ENCODE measurements at places on chromosomes 16 and 17.

DNA sequence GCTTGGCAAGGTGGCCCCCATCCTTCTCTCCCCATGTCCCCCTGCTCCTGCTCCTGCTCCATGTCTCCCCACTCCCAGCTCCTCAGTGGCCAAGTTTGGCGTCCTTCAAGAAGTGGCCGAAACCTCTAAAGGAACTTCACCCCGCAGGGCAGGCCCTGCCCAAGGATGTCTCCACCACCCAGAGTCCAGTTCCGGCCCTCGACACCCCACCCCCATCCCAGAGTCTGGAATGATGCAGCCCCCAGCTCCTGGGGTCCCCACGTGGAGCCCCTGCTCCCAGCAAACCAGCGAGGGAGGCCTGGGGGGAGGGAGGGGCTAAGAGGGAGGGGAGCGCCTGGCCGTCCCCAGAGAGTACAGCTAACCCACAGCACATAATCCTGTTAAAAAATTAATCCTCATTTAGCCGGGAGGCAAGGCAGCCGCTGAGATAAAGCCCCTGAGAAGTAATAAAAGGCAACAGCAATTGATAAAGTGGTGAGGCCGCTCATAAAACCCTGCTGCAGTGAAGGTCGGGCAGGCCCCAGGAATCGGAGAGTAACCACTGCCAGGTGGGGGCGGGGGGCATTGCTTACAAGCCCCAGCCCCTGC is 9.9 kb upstream of the ENPP7 start:
- no peak for DNase-seq

DNA sequence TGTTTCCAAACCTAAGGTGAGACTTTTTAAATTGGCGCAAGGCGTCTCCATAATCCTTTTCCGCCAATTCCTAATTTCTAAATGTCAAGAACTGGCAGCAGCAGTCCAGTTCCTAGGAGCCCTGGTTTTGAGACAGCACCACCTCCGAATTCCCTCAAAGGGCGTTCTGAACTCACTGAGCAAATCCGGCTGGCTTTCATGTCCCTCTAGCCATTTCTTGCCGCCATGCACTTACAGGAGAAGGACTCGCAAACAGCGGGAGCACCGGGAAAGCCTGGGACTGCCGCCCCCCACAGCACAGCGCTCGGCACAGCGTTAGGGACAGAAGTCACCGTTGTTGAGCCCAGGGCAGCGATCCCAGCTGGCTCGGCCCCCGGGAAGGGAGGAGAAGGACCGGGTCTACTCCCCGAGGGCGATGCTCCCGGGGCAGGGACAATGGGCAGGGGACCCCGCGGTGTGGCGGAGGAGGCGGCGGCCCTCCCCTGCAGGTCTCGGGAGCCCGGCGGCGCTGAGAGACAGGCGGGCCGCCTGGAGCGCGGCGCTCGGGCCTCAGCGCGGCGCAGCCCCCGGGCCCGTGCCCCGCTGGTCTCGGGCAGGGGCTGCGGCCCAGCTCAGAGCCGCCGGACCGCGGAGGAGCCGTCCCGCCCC is 545 bp downstream of the ARHGAP17 start:
- no peak for DNase-seq

GRCh38 chr16:69798466-69798865 is 36.3 kb downstream of the WWP2 start:
- DNase-seq: no peak

- DNase-seq: no peak
Measured at GRCh38 chr16:56420613-56421012, 4.7 kb downstream of the AMFR start.

- DNase-seq: peak; percentile 13
Measured at GRCh38 chr16:46972429-46973206, 856 bp downstream of the DNAJA2 start.

DNA sequence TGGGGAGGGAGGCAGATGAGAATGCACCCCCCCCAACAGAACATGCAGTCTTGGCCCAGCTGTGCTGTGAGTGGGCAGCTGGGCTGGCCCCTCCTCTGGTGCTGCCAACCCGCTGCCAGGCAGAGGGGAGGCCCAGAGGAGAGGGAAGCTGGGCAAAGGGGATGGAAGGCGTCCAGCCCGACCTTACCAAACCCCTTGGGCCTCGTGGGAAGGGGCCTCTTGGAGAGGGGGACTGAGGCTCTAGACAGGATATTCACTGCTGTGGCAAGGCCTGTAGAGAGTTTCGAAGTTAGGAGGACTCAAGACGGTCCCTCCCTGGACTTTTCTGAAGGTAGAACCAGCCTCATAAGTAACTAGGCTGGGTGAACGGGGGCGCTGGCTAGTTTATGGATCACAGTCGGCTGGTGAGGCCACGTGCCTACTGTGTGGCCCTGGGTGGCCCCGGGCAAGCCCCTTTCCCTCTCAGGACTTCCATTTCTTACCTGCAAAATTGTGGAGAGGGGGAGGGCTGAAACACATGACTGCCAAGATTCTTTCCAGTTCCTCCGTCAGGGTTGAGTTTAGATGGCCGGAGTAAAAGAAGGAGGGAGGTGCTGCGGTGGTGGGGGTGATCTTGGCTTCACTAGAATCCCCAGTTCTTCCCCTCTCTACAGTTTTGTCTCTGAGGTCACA is 857 bp upstream of the STAT5A start:
- DNase-seq: peak; percentile 30

GRCh38 chr16:17370731-17371285 is 100.0 kb downstream of the XYLT1 start:
- DNase-seq: no peak

DNA sequence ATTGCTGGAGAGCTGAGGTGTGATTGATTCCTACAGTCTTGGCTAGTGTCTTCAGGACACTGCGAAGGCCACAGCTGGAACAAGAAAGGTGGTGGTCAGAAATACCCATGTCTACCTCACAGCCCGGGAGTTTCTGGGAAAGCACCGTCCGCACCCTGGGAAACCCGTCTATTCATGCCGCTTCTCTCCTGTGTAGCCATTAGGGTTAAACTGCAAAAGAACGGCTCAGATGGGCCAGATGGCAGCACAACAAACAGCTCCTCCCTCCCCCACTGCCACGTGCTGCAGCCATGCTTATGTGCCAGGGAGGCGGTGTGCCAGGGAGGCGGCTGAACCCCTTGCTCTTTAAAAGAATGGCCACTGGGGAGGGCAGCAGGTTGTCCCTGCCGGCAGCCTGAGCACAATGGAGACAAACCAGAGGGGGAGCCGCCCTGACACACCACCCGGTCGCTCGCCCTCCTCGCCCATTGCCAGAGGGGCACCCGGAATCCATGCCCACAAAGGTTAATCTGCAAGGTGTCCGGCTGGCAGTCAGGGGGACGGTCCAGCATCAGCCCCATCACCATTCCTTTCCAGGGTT is 65.2 kb downstream of the CYTH1 start:
- peak; percentile 35 for DNase-seq

DNA sequence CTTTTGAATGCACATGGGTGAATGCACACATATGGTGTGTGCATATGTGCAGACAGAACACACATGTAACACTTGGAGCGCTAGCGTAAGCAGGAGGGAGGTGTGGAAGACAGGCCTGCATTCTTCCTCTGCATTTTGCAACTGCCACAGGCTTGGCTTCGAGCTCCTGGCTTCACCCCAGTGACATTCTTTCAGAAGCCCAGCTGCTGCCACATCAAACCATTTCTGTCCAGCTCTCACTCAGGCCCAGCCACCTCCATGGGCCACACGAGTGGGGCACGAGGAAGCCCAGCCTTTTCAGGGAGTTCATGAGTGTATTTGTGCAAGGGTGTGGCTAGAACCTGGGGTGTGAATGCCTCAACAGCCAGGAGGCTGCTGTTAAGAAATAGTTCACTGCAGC is 18.8 kb downstream of the LGALS3BP start:
- DNase-seq: no peak

DNA sequence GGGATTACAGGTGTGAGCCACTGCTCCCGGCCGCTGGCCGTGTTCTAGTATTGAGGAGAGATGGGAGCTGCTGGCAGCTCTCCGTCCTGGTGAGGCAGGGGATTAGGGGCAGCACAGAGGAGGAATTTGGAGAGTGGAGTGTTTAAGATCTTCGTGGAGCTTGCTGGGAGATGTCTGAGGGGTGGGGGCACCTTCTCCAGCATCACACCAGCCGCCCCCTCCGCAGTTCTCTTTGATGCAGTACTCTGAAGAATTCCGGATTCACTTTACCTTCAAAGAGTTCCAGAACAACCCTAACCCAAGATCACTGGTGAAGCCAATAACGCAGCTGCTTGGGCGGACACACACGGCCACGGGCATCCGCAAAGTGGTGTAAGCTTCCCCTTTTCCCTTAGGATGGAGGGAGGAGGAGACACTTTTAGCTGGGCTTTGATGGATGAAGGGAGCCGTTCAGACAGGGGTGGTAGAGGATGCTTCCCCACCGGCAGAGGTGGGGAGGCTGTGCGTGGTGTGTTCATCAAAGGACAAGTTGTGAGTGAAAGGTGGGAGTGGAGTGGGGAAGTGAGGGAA is 11.9 kb downstream of the ITGAM start:
- no peak for DNase-seq

DNA sequence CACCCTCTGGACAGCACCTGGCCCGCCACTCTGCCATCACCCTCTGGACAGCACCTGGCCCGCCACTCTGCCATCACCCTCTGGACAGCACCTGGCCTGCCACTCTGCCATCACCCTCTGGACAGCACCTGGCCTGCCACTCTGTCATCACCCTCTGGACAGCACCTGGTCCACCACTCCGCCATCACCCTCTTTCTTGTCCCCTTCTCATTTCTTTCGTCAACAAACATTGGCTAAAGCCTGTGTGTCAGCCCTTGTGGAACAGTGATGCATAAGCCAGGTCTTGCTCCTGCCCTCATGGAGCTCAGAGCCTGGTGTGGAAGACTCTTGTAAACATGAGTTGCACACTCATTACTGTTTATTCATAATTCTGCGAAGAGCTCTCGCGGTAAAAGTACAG is 31.2 kb downstream of the CDK5R1 start:
- DNase-seq: no peak

- DNase-seq: no peak
Measured at GRCh38 chr16:75341564-75342307, 90.3 kb upstream of the BCAR1 start.

DNA sequence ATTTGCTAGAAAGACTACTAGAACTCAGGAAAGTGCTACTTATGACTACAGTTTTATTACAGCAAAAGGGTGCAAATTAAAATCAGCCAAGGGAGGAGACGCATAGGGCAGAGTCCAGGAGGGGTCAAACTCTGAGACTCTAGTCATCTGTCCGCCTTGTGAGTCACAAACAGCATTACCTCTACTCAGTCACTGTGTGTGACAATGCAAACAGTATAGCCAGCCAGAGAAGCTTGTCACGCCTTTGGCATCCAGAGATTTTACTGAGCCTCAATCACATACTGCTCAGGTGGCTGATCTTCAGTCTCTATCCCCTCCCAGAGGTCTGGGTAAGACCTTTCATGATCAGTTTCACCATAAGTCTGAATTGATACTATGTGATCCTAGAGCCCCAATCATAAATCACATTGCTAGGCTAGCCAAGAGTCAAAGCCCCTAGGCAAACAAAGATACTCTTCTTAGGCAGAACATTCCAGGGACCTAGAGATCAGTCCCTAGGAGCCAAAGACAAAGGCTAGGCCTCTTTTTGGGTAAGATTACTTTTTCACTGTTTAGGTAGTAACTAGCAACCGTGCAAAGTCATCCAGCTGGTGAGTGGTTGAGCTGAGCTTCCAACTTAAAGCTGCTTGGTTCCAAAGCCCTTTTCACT is 48.8 kb upstream of the CLEC19A start:
- no peak for DNase-seq

DNA sequence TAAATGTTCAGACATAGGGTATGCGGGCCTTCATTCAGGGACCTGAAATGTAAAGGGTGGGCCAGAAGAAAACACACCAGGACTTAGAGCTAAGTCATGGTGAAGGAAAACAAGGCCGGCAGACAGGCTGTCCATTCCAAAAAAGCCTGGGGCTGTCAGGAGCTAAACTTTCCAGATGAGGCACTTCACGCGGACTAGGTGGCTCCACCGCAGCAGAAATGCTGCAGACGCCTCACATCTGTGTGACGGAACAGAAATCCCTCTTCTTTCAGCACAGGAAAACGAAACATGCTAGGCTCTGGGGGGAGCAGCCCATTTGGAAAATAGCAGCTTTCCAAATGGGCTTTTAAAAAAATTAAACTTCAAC is 88.7 kb downstream of the HS3ST3A1 start:
- DNase-seq: no peak

DNA sequence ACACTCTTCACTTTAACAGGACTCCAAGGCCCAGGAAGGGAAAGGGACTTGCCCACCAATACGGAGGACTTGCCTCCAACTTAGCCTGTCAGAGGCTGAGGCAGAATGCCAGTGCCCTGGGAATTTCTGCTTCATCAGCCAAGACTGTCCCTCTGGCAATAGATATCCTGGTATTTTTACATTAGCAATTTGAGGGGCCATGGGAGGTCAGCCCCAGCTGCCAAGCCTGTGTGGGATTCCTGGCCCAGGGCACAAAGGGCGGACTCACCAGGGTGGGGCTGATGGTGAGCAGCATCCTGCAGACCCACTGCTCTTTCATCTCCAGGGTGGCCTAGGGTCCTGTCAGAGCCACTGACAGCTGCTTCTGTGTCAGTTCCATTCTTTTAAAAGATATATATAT is 78.3 kb upstream of the CIBAR2 start:
- DNase-seq: no peak

- DNase-seq: no peak
Measured at GRCh38 chr17:78742901-78743300, 39.2 kb downstream of the CYTH1 start.

DNA sequence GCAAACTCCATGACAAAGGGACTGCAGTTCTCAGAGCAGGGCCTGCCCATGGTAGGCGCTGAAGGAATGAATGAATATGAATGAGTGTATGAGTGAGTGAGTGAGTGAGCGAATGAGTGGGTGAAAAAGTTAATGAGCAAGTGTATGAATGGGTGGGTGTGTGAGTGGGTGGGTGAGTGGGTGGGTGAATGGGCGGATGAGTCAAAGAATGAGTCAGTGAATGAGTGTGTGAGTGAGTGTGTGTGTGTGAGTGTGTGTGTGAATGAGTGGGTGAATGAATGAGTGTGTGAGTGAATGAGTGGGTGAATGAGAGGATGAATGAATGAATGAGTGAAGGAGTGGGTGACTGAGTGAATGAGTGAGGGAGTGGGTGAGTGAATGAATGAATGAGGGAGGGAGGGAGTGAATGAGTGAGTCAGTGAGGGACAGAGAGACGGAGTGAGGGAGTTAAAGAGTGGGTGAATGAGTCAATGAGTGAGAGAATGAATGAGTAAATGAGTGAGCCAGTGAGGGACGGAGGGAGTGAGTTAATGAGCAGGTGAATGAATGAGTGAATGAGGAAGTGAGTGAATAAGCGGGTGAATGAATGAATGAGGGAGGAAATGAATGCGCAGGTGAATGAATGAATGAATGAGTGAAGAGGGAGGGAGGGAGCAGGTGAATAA is 11.1 kb upstream of the CHMP6 start:
- DNase-seq: peak; percentile 67
